ENCODE measurements at places on chromosomes 16 and 17.
A peak's percentile ranks its signal among the peaks of the same experiment; 100 is the strongest.

DNA sequence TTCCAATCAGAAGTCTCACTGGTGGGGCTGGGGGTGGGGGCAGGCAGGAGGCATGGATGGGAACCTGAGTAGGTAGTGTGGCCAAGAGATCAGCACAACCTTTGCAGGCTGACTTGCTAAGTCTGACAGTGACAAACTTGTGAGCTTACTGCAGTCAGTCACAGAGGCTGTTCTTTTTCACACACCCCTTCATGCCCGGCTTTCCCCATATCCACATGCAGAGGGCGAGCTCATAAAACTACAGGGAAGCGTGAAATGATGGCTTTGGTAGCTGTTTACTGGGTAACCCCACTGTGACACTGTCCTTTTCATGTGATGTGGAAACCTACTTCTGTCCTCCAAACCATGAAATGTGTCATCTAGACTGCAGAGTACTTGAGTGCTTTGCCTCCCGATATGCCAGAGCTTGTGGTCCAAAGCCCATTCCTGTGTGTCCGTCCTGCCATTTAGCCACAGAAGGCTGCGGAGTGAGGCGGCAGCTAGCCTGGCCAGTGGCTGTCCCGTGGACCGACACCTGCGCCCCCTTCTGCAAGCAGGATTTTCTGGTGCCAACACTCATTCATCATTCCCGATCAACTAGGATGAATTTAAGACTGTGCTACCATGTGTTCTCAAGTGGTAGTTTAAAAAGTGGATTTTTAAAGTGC is 9.8 kb downstream of the GEMIN4 start:
- DNase-seq = no peak

DNA sequence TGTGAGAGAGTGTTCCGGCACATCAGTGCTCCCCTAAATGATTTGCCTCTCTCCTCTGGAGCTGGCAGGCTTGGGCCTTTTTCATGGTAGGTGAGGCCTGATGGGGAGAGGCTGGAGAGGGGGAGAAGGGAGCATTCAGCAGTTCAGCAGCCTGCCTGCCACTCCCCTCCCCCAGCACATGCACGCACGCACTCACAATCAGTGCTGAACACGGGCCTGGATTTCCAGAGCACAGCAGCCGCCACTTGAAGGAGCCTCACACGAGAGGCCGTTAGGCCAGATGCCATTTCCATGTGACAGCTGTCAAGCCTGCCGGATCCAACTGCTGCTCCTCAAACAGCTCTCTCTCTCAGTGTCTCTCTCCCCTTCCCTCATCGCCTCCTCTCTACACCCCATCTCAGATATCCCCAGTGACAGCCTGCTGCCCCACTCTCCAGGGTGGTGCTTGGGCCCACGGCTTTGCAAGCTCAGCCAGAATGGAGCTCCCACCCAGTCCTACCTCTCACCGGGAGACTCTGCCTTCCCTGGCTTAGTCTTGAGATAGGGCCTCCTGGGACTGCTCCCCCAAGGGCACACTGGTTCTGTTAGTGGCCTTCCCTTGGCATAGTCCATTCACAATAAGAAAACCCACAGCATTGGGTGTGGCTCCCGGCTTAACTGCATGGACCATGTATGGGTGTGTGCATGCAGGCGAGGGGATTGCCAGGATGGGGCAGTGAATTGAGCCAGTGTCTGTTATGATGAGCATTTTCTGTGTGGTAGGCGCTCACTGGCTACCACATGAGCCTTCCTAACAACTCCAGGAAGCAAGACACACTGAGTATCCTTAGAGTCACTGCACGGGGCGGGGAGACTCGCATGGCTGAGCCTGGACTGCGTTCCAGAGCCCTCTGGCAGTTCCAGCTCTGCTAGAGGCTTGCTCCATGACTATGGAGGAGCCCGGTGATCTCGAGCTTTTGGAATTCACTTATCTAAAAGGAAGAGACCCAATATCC is 226.2 kb downstream of the CCDC182 start:
- no peak for DNase-seq

GRCh38 chr17:16048811-16049449 is 49.3 kb downstream of the TTC19 start:
- DNase-seq = no peak

- DNase-seq = no peak
Observed at GRCh38 chr16:55041540-55042234, 111.0 kb downstream of the IRX5 start.

DNA sequence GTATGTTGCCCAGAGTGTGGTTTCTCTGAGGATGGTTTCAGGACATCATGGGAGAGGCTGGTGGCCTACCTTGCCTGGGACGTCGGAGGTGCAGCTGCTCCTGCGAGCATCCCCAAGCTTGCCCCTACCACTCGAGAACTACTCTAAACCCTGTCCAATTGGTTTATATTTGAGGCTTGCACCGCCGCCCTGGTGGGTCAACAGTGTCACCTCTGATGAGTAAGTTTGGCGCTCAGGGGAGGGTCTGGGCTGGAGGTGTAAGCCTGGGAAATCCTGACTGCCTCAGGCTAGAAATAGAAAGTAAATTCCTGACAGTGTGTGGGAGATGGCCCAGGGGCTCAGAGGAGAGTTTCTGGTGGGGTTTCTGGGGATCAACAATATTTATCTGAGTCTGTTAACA is 48.2 kb downstream of the CCDC42 start:
- no peak for DNase-seq

DNA sequence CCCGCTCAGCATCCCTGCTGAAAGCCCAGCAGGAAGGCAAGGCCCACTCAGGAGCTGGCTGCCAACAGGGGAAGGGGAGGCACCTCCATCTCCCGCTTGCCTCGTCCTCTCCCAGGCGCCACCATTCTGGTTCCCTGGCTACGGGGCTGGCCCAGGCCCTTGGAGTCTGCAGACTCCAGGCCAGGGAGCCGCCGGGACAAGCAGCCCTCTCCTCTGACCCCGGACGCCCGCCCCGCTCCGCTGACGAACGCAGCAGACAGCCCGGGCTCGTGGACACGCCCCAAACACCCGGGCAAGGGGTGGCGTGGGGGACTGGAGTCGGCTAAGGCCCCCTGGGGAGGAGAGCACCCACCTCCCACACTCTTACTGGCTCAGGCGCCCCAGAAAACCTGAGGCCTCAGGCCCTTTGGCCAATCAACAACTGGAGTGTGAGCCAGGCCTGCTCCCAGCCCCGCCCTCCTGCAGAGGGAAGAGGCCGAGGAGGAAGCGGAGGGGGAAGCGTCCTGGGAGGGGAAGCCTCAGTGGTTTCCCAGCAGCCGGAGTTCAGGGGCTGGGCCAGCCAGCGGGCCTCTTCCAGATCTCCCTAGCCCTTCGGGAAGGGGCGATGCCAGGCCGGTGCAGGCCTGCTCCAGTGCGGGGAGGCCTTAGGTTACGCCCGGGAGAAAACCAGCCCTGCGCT is 4.2 kb downstream of the MNT start:
- DNase-seq = peak; percentile 38

- no peak for DNase-seq
Observed at GRCh38 chr17:27413792-27414191, 42.5 kb upstream of the KSR1 start.

DNA sequence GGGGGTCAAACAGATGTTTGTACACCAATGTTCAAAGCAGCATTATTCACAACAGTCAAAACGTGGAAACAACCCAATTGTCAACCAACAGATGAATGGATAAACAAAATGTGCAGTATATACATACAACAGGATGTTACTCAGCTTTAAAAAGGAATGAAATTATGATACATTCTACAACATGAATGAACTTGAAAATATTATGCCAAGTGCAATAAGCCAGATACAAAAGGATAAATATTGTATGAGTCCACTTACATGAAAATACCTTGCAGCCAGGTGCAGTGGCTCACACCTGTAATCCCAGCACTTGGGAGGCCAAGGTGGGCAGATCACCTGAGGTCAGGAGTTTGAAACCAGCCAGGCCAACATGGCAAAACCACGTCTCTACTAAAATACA is 39.9 kb downstream of the UBE2G1 start:
- no peak for DNase-seq

DNA sequence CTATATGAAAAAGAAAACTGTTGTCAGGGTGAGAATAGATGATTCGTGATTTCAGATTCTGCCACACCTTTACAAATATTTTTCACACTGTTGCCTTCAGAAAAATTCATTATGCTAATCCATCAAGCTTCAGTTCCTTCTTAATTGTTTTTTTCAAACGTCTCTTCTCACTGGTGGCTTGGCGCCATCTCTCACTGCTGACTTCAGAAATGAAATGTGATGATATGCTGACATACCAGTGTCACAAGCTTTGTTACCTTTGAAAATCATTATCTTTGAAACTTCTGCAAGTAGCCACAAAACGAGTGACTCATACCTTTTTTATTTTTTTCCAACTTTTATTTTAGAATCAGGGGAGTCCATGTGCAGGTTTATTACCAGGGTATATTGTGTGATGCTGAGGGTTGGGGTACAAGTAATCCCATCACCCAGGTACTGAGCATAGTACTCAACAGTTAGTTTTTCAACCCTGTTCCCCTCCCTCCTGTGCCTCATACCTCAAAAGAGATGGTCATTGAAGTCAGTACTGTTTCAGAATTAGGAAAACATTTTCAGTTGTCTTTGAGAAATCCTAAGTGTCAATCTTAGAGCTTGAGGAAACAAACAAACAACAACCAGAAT is 14.0 kb upstream of the KRT222 start:
- no peak for DNase-seq

- DNase-seq = no peak
Observed at GRCh38 chr16:19236561-19237209, 48.8 kb upstream of the CLEC19A start.

GRCh38 chr16:65675161-65675560 is 553.3 kb upstream of the CDH11 start:
- no peak for DNase-seq

- peak; percentile 97 for DNase-seq
Observed at GRCh38 chr17:45225964-45226530, 4.4 kb downstream of the FMNL1 start.

GRCh38 chr16:52265446-52265861 is 281.5 kb downstream of the TOX3 start:
- DNase-seq = no peak

DNA sequence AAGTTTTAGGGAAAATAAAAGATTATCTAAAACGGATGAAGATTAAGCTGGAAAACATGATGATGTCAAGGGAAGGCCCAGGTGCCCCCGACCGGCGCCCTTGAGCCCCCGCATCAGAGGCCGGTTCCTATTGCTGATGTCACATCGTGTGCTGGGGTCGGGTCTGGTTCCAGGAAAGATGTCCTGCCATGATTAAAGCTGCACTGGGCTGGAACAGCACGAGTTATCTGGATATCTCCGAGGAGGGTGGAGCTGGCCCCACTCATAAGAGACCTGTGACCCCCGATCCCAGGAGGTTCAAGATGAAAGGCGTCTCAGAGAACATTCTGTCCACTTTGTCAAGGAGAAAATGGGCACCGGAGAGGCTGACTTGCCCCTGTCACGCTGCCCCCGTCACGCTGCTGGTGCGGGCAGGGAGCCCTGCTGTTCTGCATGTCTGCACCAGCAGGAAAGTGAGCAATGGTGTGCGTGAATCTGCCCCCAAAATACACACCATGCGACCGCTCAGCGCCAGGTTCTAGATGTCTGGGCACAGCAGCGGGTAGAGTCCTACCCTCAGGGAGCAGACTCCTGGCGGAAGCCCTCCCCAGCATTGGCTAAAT is 53.0 kb downstream of the ENGASE start:
- no peak for DNase-seq

Data from CD4-positive, alpha-beta T cell treated with Interleukin-15 for 4 hours (primary cell).